ENCODE measurements at places on chromosomes 4 and X. TPM values are rescaled to one million over a fixed set of nuclear protein-coding genes. Genes with fewer than 3 reads are reported as not detected.

GRCh38 chr4:76212851-76213414, 691 bp downstream of the SCARB2 start:
- DNase-seq = no peak

DNA sequence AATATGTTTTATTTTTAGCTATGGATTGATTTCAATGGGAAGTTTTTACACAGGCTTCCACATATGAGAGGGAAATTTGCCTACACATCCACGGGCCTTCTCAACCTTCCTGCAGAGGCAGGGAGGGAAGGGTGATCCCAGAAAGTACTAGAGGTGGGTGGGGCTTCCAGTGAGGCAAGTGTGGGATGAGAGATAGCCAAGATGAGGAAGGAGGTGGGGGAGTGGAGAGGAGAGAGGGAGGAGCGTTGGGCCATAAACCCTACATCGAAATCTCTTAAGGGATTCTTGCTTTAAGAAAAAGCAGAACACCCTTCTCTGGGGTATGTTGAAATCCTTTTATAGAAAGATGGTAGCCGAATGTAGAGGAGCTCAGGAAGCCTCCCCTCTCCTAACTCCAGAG, 19.0 kb downstream of the NKX6-1 start:
- no peak for DNase-seq

- no peak for DNase-seq
These were observed 38.5 kb downstream of the NEK1 start for GRCh38 chr4:169573889-169574288.

- DNase-seq = no peak
These were observed 6.5 kb upstream of the ARHGAP6 start for GRCh38 chrX:11672213-11672612.

Gene SHROOM3
- polyA plus RNA-seq = 30.9 TPM

DNA sequence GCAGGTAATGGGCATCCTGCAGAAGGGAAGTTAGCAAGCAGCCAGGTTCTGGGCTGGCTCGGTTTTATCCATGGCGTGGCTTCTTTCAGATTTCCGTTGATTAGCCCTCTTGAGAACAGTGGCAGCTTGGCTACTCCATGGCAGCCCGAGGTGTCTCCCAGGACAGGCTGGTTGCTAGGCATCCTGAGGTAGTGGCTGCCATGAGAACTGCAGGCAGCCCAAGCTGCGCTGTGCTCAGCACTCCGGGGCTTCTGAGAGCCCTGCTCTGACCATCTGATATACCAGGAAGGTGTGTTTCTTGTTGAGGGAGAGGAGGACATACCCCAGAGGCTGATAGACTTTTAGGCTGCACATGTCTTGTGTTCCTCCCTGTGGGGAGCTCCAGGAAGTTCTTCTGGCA, 253.4 kb upstream of the CASK start:
- no peak for DNase-seq

Gene REPS2
- 7.7 TPM for polyA plus RNA-seq

Gene APEX2
- polyA plus RNA-seq = 21.8 TPM

GRCh38 chr4:87192145-87192919, 28.1 kb downstream of the KLHL8 start:
- no peak for DNase-seq

DNA sequence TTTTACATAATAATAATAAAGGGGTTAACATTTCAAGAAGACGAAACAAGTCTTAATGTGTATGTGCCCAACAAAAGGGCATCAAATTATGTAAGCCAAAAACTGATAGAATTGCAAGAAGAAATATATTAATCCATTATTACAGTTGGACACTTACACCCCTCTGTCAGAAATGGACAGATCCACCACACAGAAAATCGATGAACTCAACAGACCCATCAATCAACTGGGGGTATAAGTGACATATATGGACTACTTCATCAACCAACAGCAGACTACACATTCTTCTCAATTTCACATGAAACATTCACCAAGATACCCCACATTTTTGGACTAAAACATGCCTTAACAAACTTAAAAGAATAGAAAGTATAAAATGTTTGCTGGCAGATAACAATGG, 183.8 kb downstream of the COL25A1 start:
- DNase-seq = no peak

Gene EGFL6
- 0.22 TPM for polyA plus RNA-seq

DNA sequence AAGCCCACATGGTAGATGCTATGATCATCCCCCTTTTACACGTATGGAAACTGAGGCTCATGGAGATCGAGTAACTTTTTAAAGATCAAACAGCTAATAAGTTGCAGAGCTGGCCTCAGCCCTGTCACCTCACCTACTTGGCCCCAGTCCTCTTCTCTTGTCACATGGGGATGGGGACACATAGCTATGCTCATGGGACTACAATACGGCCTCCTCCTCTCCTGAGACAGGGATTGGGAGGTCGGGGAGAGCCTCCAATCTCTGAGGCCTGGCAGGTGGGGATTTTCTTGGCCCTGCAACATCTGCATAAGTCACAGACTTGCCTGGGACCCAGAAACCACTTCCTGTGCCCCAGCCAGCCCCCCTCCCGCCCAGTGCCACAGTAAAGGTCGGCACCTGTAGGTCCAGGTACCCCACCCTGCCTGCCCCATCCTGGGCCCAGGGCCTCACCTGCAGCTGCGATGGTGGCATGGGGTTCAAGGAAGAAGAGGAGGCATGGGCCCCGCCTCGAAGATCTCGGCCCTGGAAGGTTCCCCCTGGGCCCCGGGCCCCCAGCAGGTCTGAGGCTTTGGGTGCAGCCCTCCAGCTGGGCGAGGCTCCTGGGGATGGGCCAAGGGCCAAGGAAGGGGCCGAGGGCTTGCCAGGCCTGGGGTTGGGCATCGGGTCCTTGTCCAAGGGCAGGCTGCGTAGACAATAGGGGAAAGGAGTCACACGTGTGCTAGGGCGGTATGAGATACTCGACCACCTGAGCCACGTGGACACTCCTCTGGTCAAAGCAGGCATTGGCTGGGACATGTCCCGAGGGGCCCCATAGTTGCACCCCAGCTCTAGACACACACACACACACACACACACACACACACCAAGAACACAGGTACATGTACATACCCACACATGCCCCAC, 6.4 kb downstream of the FOXP3 start:
- no peak for DNase-seq

Gene MID1
- 7.4 TPM for polyA plus RNA-seq

- DNase-seq = no peak
These were observed 940 bp upstream of the DCTD start for GRCh38 chr4:182918044-182918607.

- DNase-seq = no peak
These were observed 25.7 kb downstream of the MAPK10 start for GRCh38 chr4:86334020-86334750.

Gene CLTRN
- 1.6 TPM for polyA plus RNA-seq

- DNase-seq = peak; percentile 84
These were observed 668.0 kb upstream of the LCORL start for GRCh38 chr4:18689308-18690115.

DNA sequence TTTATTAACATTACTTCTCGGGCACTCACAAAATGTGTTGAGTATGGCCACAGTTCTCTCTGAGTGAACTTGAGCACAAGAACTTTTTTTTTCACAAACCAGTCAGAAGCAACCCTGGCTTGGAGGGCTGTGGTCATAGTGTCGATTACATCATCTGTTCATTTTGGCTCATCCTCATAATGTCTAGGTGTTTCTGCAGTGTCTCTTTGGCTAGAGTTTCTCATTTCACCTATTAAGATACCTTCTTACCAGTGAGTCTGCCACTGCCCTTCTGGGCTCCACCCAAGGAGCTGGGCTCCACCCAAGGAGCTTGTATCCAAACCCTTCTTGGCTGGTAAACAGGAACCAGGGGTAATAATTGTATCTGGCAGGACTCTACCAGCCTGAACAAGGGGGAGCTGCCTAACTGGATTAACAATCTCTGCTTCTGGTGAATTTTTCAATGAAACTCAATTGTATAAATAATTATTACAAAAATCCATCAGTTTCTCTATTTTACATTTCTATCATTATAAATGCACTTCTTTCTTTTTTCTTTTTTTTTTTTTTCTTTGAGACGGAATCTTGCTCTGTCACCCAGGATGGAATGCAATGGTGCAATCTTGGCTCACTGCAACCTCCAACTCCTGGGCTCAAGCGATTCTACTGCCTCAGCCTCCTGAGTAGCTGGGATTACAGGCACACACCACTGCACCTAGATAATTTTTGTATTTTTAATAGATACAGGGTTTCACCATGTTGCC, 667.7 kb upstream of the SLIT2 start:
- DNase-seq = no peak

DNA sequence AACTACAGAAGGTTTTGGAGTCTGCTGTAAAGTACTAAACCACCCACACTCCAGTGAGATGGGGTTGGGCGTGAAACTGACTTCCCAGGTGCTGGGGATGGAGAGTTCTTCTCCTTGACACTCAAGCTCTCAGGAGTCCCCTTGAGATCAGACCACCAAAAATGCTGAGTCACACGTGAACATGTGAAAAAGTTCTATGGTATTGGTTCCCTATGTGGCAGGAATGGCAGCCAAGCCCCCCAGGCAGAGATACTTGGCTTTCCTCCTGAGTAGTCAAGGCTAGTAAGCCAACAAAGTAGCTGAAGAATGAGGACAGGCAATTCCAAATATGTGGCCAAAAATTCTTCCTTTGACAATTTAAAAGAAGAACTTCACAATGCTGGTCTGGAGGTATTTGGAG, 222.0 kb upstream of the ADAMTS3 start:
- no peak for DNase-seq

GRCh38 chr4:33924811-33925210, 2319.5 kb downstream of the ARAP2 start:
- no peak for DNase-seq

DNA sequence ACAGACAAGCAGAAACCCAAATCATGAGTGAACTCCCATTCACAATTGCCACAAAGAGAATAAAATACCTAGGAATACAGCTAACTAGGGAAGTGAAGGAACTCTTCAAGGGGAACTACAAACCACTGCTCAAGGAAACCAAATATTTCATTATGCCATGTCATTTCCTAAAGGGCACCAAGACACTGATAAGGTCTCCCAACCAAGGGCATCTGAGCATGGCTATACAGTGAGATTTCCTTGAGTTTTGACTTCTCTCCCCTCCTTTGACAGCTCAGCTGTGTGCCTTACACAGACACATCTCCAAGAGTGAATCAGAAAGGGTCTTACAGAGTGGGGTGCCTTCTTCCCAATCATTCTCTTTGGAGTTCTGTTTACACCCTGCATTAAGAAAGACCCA, 40.4 kb downstream of the PCDH7 start:
- no peak for DNase-seq

Gene ADH1B
- polyA plus RNA-seq = 1.1 TPM

DNA sequence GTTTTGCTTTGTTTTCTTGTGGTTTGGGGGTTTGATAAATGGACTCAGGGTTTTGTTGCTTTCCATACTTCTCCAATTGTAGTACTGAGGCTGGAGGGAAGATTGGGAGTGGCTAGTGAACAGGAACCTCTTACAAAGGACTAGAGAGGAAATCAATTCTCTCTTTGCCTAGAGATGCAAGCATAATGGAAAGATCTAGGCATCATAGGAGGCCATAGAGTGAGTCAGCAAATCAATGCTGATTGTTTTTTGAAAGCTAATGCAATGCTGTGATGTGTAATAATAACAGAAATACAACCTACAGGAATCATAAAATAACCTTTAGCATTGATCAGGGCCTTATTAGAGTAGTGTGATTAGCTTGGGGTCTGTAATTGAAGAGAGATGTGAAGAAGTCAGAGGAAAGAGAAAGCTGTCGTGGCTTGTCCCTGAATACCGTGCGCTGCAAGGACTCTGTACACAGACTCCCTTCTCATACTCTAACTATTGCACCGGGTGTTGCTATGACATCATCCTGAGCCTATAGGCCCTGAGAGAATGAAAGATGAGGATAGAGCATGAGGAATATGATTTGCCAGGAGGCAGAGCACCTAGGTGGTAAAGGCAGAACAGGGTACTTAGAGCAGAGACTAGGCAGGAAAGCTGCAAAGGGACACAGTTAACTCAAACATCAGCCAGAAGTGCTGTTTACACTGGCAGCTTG, 29.3 kb upstream of the GPR101 start:
- no peak for DNase-seq

Gene CLDN2
- not detected for polyA plus RNA-seq

DNA sequence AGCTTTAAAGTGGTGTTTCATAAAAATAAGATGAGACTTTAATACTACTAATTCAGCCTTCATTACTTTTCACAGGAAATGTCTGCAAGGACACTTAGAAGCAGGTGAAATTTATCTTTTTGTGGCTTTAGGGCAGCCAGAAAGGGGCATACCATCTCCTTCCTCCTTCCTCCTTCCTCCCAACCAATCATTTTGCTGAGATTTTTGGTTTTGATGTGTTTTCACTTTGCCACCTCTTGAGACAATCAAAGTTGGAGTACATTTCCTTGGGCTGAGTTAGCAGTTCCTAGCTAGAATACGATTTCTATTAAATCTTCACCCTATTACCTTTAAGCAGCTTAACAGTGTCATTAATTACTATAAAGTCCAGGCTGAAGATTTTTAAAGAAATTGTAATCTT, 5.1 kb upstream of the NDST3 start:
- no peak for DNase-seq

DNA sequence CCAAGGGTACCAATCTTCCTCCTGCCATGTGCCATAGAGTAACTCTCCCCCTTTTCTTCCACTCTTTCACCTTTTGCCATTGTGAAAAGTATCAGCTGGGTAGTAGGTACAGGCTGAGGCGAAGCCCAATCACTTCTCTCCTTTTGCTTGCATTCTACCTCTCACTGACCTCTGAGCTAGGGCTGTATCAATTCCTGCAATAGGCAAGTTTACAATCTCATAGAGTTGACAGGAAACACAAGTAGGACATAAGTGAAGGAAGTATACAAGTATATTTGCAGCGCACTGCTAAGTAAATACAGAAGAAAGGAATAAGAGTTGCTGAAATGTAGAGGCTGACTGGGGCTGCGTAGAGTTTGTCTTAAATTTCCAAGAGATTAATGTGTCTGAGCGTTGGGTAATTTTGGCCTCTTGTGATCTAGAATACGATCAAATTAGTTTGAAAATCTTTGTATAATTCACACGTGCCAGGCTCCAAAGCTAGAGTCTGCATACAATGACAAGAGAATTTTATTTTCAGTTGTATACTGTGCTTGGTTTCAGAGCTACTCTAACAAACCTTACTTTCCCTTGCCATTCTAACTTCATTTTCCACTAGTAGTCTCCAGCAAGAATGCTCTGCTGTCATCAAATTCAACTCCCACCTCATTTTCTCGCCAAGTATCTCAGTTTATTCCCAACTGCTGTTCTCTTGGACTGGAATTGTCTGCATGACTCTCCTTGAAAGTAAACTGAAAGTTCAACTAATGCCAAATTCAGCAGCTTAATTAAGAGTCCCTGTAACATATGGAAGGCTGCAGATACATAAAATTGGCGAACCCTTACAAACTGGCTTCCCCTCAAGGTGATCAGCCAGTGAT, 90.3 kb downstream of the ATP11C start:
- no peak for DNase-seq

Gene ETDA
- not detected for polyA plus RNA-seq

GRCh38 chrX:126718440-126718839, 101.1 kb upstream of the PRR32 start:
- DNase-seq = no peak

All from brain (organoid and tissue), 16 donors.